ENCODE measurements at places on chromosomes 6 and 20.
A peak's percentile ranks its signal among the peaks of the same experiment; 100 is the strongest.

DNA sequence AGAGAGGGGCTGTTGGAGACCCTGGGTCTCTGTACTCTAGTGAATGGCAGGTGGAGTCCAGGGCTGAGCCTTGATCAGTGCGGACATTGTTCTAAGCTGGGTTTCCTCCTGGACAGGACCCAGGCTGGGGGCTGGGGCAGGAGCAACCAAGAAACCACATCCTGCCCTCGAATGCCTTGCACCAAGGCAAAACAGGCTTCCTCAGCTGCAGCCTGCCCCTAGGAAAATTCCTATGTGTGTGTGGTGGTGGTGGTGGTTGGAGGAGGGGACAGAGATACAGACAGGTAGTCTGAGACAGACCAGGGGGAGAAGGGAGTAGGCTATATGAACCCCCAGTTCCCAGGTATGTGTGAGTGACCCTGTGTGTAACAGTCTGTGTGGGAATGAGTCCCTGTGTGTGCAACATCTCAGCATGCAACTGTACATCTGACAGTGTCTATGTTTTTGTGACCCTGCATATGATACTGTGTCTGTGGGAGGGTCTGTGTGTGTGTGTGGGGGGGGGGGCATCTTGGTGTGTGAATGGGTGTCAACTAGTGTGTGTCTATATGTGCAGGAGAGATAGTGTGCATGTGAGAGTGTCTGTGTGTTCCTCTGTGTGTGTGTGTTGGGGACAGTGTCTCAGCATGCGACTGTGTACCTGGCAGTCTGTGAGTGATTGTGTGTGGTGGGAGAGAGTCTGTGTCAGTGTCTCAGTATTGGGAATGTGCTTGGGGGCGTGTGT, 3.0 kb downstream of the GLP1R start:
- DNase-seq = no peak

GRCh38 chr6:26532699-26533531, 5.3 kb upstream of the HMGN4 start:
- DNase-seq = peak; percentile 93

DNA sequence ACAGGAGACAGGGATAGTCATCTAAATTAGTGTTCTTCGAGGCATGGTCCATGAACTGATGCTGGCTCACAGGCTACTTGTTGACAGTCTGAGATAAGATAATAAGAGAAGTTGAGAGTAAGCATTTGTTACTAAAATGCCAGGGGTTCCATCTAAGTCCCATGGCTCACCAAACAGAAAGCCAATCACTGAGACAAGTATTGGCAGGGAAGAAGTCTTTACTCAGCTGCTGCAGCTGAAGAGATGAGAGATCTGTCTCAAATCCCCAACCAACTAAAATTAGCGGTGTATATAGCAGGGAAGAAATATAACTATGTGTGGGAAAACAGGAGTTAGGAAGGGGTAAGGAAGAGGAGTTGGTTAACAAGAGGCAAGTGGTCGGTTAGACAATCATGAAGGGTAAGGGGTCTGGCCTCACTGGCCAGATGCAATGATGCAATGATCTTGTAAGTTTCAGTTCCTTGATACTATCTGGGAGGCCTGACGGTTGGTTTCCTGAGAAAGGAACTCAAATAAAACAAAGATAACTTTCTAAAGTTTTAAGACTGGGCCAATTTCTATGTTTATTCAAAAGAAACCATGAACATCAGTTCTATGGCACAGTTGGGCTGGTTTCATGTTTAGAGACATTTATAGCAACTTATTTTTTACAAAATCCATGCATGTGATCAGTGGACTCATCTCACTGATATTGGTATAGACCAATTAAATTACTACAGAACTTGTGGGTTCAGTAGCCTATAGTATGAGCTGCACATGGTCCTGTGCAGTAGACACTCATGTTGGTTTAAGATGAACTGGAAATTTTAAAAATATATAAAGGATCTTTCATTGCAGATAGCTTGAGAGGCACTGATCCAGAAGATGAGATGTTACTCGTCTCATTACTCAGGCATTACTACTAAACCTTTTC, 9.9 kb upstream of the HEBP2 start:
- no peak for DNase-seq

DNA sequence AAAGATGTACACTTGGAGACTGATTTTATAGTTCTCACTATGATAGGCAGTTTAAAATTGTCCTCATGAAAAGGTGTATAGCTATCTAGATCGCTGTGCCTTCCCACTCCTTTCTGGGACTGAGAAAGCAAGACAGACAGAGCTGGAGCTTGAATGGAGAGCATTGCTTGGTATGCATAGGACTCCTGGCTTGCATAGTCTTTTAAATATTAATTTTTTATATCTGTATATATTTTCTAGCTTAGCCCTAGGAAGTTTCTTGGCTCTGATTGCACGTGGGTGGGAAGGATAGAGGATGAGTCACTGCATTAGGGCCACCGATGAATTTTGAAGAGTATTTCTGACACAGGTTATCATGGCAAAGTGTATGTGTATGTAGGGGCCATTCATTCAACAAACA, 150.0 kb upstream of the SPACA1 start:
- DNase-seq = no peak

DNA sequence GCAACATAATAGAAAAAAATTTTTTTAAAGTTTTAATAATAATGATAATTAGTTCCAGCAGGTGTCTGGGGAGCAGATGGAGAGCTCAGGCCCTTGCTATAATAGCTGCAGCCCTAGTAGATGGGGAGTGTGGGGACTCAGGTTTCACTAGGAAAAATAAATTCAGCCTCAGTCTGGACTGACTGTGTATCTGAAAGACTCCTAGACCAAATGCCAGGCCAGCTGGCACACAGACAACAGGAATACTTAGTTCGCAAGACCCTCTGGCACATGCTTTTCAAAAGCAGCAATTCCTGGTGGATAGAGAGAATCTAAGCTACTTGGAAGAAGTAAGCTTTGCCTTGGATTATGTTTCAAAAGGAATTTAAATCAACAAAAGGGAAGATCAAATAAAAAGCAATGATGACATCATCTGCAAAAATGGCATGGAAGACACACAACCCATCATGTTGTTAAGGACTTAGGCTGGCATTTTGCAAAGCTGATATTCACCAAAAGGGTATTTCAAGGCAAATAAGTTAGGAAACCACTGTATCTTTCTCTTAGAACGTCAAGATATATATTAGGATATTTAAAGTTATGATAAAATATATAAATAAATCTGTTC, 107.8 kb downstream of the RNGTT start:
- no peak for DNase-seq

- no peak for DNase-seq
Observed at GRCh38 chr20:63072991-63073737, 66.4 kb upstream of the BHLHE23 start.

DNA sequence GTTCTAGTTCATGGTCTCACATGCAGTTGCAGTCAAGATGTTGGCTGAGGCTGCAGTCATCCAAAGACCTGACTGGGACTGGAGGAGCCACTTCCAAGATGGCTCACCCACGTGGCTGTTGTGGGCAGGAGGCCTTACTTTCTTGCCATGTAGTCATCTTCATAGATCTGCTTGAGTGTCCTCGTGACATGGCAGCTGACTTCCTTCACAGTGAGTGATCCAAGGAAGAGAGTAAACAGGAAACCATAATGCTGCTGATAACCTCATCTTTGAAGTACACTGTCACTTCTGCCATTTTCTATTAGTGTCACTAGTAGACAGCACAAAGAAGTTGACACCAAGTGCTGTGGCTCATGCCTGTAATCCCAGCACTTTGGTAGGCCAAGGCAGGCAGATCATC, 40.1 kb upstream of the AKIRIN2 start:
- no peak for DNase-seq

- no peak for DNase-seq
Observed at GRCh38 chr6:925656-926213, 232.8 kb upstream of the EXOC2 start.

DNA sequence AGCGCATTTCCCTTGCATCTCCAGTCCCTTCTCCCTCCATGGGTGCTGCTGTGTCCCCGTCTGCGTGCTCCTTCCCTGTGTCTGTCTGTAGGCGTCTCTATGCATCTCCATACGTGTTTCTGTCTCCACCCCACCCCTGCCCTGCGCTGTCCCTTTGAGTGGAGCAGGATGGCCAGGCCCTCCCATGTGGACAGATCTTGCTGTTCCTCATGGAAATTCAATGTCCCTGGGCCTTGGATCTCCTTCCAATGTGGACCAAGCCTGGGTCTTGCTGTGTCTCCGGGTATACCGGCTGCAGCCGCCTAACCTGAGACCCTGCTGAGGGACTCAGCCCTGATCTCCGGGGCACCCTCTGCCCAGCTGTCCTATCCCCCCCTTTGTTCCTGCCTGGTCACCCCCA, 172.7 kb downstream of the BMP7 start:
- DNase-seq = no peak

DNA sequence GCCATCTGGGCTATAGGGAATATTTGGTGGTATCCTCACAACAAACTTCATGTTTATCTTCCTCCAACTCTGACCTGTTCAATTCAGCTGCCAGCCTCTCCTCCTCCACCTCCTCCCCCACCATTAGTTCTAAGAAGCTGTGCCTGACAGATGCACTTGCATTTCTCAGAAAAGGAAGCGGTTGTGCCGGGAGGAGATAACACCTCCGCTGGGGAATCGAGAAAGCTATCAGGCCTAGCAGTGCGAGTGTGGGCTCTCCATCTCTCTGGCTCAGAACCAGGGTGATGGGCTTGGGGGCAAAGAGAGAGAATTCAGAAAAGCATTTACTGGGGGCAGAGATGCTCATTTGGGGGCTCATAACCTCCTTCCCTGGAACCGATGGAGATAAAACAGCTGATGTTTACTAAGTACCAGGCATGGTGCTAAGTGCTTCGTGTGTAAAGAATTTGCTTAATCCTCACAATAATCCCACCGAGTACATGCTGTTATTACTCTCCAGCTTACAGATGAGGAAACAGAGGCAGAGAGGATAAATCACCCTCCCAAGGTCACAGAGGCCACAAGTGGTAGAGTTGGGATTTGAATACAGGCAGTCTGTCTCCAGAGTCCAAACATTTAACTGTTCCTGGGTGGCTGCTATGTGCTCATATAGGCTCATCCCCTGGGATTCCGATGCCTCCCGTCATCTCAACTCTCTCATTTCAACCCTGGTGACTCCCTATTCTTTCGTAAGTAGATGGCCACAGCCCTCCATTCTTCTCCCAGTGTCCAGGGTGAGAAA, 38.3 kb downstream of the COX4I2 start:
- DNase-seq = peak; percentile 34

DNA sequence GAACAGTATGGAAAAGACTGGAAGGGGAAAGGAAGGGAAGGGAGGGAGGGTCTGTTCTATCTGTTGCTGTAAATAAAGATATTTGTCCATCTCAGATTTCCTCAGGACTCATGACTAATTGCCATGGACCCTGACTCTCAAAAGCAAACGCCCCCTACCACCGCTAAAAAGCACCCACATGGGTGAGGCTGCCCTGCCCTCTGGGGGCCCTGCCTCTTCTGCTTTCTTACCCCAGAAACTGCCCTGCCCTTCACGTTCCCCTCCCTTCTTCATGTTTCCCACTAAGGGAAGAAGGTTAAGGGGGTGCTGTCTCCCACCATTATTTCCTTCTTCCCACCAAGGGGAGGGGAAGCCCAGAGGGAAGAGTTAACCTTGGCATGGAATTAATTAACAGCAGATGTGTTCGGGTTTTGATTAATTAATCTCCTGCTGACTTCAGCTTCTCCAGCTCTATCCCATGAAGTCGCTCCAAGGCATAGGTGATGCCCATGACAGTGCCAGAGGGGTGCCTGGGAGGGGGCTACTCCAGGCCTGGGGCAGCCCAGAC, 16.0 kb downstream of the MDFI start:
- DNase-seq = no peak

- DNase-seq = no peak
Observed at GRCh38 chr6:38632490-38632889, 7.2 kb downstream of the BTBD9 start.

DNA sequence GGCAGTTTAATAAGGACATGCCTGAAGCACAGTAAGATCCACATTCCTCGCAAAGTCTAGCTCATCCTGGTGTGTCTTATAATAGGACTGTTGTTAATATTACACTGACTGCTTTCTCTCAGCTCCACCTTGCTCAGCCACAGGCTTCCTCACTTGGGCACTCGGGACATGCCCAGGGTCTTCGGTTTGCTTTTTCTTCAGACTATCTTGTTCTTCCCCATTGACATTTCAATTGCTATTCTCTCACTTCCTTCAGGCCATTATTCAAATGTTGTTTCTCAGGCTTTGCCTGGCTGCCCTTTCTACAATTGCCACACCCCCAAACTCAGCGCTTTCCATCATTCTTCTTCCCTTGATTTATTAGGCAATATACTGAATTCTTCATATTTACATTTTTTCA, 274.8 kb upstream of the RGS17 start:
- DNase-seq = no peak

- no peak for DNase-seq
Observed at GRCh38 chr6:110999634-111000270, 17.9 kb downstream of the RPF2 start.

DNA sequence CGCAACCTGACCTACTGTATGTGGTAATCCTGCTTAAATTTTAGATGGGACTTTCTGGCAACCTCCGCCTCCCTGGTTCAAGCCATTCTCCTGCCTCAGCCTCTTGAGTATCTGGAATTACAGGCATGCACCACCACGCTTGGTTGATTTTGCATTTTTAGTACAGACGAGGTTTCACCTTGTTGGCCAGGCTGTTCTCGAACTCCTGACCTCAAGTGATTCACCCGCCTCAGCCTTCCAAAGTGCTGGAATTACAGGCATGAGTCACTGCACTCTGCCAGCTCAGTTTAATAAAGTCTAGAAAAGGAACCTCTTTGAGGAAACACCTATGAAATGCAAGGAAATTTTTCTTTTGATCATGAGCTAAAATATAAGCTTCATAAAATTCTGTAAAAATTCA, 9.0 kb upstream of the PLCB4 start:
- DNase-seq = no peak

DNA sequence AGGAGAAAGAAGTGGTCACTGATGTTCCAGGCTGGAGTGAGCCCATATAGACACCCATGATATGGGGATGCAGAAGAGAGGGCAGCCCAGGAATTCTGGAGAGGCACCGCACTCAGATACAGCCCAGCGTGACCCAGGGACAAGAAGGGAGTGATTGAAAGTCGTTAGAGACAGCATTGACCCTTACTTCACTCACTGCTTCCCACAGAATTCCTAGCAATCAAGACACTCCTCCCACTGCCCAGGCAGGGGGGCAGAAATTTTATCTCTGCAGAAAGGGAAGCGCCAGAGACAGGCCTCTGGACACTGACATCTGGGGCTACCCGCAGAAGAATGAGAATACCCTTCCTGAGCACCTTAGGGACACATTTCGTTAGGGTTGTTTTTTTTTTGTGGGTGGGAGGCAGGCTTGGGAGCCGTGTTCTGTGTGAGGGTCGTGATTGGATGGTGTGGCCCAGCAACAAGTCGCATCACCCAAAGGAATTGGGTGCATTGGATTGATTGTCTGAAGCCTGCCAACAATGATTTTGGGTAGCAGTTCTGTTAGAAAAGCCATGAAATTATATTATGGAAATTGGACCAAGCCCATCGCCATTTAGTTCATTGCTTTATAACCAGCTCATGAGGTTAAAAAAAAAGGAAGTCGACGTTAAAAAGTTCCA, 45.9 kb upstream of the MAP3K4 start:
- no peak for DNase-seq

GRCh38 chr6:161215876-161216615, 57.8 kb downstream of the AGPAT4 start:
- DNase-seq = no peak

GRCh38 chr6:115310156-115310555, 750.5 kb downstream of the FRK start:
- DNase-seq = no peak

Data from activated CD4-positive, alpha-beta T cell treated with anti-CD3 and anti-CD28 coated beads for 24 hours (primary cell).